Uterus (tissue), 4 donors: ENCODE measurements at places on chromosomes 11 and 22. TPM values are rescaled to one million over a fixed set of nuclear protein-coding genes. Genes with fewer than 3 reads are reported as not detected.

GRM5 gene
- total RNA-seq = not detected

NRXN2 gene
- 0.88 TPM for total RNA-seq

LYVE1 gene
- 12.8 TPM for total RNA-seq

OR51B4 gene
- not detected for total RNA-seq

DEPDC7 gene
- total RNA-seq = not detected

- H3K36me3 ChIP-seq = no peaks in the 10 kb centered on the region
- no peak for DNase-seq
- H3K27ac ChIP-seq = no peak overlapping the region
- H3K4me3 ChIP-seq = no peak overlapping the region
- no peaks in the 10 kb centered on the region for H3K27me3 ChIP-seq
Measured at GRCh38 chr11:112558691-112559090, 298.0 kb upstream of the PLET1 start.

GRCh38 chr11:90646706-90647105 lies 423.9 kb upstream of the CHORDC1 start:
- no peak overlapping the region for H3K4me3 ChIP-seq
- DNase-seq = no peak
- no peaks in the 10 kb centered on the region for H3K36me3 ChIP-seq

DNA sequence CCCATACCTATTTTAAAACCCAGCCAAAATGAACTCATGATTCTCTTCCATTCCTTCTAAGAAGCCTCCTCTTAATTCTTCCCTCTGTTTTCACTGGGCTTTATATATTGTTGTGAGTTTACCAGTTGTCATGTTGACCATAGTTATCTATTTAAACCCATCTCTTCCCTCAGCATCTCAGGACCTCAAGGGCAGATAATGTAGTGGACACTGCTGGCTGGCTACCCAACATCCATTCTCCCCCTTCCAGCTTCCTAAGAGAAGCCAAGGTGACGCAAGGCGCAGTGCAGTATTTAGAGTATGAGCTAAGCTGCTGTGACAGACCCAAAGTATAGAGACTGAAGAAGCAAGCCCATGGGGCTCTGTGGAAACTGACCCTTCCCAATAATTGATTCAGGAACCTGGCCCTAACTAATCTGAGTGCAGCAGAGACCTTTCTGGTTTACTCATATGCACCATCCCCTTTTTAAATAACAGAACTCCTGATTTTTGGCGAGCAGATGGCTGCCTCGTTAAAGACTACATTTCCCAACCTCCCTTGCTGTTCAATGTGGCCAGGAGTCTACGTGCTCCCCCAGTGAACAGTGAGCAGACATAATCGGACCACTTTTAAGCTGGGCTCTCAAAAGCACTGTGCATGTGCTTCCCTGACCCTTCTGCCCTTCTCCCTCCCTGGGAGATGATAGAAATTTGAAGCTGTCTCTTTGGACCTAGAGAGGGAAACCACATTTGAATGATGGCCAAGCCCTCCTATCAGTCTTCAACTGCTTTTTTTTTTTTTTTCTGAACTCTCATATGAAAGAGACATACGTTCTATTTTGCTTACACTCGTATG lies 28.1 kb upstream of the CREB3L1 start:
- no peaks in the 10 kb centered on the region for H3K4me1 ChIP-seq
- no peak overlapping the region for H3K4me3 ChIP-seq
- no peaks in the 10 kb centered on the region for H3K36me3 ChIP-seq
- no peaks in the 10 kb centered on the region for H3K27me3 ChIP-seq
- H3K27ac ChIP-seq = no peak overlapping the region
- no peak for DNase-seq

GRCh38 chr11:35390737-35391682 lies 28.3 kb downstream of the SLC1A2 start:
- H3K4me1 ChIP-seq = no peaks in the 10 kb centered on the region
- no peaks in the 10 kb centered on the region for H3K36me3 ChIP-seq
- H3K4me3 ChIP-seq = no peak overlapping the region
- DNase-seq = no peak

- no peaks in the 10 kb centered on the region for H3K36me3 ChIP-seq
- H3K4me3 ChIP-seq = no peak overlapping the region
- H3K27me3 ChIP-seq = no peaks in the 10 kb centered on the region
- H3K4me1 ChIP-seq = no peaks in the 10 kb centered on the region
- H3K27ac ChIP-seq = no peak overlapping the region
Measured at GRCh38 chr22:47123006-47123826, 360.8 kb downstream of the TBC1D22A start.

DNA sequence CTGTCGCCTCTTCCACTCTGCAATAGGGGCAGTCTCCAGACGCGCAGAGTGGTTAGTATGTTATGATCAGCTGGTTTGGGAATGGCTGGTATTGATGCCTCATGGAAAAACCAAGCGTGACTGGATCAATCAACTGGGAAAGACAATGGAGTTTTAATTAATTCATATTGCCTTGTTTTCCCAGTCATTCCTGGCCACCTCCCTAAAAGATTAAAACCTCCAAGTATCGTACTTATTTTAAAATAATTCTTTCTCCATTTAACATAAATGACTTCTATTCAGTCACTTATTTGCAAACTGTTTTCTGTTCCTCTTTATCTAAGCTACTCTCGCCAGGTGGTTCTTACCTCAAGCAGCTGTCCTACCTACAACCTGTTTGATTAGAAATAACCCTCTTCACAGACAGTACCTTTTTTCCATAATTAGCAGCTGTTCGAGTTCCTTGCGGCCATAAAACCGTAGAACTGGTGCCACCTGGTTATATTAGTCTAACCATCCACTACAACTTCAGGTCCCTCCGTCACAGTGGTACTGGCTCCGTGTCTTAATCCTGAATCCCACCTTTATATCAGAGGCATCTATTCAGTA lies 898 bp downstream of the ZNF215 start:
- no peaks in the 10 kb centered on the region for H3K27me3 ChIP-seq
- H3K4me1 ChIP-seq = no peaks in the 10 kb centered on the region
- H3K36me3 ChIP-seq = no peaks in the 10 kb centered on the region
- H3K27ac ChIP-seq = peak overlapping the region; percentile 69

DNA sequence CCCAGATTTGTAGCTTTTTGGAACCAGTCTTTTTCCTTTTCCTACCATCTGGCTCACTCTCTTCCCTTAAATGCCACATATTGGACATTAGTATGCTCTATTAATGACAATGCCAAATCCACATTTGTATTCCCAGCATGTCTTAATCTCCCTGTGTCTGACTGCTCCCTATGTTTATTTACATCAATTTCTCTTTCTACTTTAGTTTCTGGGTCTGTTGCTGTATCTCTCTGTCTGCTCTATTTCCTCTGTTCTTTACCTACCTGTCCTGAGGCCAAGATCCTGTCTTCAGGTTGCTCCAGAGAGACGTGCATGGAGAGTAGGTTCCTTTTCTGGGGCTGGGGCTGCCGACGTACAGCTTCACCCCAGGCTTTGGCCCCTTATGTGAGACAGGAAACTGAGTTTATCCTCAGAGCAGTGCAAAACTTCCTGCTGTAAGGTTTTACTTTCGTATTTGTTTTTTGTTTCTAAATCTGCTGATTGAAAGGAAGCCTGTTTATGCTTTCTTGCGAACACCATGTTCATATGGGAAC lies 25.6 kb downstream of the OR2AG2 start:
- DNase-seq = no peak
- H3K27ac ChIP-seq = peak overlapping the region; percentile 69
- no peaks in the 10 kb centered on the region for H3K4me1 ChIP-seq
- no peaks in the 10 kb centered on the region for H3K36me3 ChIP-seq

- no peaks in the 10 kb centered on the region for H3K36me3 ChIP-seq
- DNase-seq = no peak
- H3K4me1 ChIP-seq = no peaks in the 10 kb centered on the region
- H3K27ac ChIP-seq = no peak overlapping the region
- no peaks in the 10 kb centered on the region for H3K27me3 ChIP-seq
- no peak overlapping the region for H3K4me3 ChIP-seq
Measured at GRCh38 chr11:86120807-86121206, 51.9 kb upstream of the PICALM start.

DNA sequence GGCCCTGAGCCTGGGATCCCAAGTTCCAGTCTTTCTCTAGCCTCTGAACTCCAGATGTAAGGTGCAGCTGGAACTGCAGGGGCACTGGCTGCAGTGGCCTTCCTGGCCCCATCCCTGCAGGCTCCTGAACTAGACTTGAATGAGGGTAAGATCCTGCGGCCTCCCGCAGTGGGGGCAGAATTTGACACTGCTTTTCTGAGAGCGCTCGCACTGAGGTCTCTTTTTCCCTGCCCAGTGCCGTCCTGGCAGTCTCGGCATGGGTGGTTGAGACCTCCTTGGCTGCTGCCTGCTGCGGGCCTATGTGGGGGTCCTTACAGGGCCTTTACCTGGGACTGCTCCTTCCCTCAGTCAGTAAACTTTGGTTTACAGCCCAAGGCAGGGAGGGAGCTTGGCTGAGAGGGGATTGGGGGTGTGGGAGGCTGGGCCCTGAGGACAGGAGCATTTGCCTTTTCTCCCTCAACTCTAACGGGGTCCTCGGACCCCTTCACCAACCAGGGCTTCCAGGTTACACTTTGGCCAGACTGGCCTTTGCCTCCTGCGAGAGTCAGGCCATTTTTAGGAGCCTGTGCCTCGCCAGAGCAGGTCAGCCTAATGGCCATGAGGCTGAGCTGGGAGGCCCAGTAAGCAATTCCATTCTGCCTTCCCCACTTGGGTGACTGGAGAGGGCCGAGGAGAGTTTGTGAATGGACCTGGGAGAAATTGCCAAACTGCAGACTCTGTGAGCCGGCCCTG lies 35.4 kb downstream of the FAM83F start:
- H3K4me3 ChIP-seq = no peak overlapping the region
- no peaks in the 10 kb centered on the region for H3K27me3 ChIP-seq
- no peaks in the 10 kb centered on the region for H3K36me3 ChIP-seq
- no peak overlapping the region for H3K27ac ChIP-seq
- no peak for DNase-seq
- no peaks in the 10 kb centered on the region for H3K4me1 ChIP-seq

- H3K4me3 ChIP-seq = no peak overlapping the region
- no peak overlapping the region for H3K27ac ChIP-seq
- H3K27me3 ChIP-seq = no peaks in the 10 kb centered on the region
- H3K36me3 ChIP-seq = no peaks in the 10 kb centered on the region
Measured at GRCh38 chr11:11113626-11114025, 239.4 kb downstream of the CSNK2A3 start.

DNA sequence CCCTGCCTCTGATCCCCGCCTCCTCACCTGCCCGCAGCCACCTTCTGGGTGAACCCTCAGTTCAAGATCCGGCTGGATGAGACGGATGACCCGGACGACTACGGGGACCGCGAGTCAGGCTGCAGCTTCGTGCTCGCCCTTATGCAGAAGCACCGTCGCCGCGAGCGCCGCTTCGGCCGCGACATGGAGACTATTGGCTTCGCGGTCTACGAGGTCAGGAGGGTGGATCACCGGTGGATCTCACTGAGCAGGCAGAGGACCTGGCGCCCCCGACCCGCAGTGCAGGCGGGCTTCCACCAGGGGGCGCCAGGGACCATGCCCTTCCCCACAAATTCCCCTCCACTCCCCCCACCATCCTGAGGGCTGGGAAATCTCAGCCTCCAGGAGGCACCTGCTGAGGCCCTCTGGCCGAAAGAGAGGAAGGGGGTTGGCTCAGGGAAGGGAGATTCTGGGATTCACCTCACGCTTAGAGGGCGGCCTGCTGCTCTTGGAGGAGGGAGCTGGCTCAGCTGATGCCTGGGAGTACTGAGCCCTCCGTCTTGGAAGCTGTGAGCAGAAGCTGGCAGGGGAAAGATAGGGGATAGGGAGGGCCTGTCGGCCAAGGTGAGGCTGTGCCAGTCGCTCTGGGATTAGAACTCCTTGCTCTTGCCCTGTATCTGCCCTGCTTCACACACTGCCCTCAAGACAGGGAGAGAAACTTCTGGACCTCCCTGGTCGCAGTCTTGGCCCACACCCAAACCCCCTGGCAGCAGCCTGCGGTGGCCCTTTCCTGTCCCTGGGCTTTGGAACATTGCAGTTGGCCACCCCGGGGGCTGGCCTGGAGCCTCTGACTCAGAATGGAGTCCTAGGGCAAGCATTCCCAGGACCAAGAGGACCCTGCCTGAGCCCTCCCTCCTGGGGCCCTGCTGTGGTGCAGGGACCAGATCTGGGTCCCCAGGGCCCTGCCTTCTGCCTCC lies 23.2 kb downstream of the CAPN1 start:
- H3K27me3 ChIP-seq = no peaks in the 10 kb centered on the region
- H3K27ac ChIP-seq = no peak overlapping the region
- peak; percentile 15 for DNase-seq
- H3K4me1 ChIP-seq = no peaks in the 10 kb centered on the region
- no peaks in the 10 kb centered on the region for H3K36me3 ChIP-seq

DNA sequence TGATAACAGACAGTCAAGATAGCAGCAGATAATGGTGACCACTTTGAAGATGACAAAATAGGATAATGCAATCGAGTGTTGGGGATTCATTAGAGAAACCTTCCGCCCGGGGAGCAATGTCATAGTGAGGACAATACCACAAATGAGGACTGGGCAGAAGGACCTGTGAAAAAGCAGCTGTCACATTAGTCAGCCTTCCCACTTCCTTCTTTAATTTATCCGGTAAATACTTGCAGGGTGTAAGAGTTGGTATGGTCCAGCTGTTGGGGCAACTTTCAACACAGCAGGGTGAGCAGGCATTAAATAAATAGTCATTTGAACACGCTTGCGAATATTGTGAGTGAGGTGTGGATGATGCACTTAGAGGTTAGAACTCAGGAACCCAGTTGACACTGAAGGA lies 132.5 kb upstream of the KIRREL3 start:
- H3K4me1 ChIP-seq = no peaks in the 10 kb centered on the region
- H3K36me3 ChIP-seq = no peaks in the 10 kb centered on the region
- no peak for DNase-seq
- no peak overlapping the region for H3K27ac ChIP-seq
- H3K27me3 ChIP-seq = no peaks in the 10 kb centered on the region
- no peak overlapping the region for H3K4me3 ChIP-seq

DNA sequence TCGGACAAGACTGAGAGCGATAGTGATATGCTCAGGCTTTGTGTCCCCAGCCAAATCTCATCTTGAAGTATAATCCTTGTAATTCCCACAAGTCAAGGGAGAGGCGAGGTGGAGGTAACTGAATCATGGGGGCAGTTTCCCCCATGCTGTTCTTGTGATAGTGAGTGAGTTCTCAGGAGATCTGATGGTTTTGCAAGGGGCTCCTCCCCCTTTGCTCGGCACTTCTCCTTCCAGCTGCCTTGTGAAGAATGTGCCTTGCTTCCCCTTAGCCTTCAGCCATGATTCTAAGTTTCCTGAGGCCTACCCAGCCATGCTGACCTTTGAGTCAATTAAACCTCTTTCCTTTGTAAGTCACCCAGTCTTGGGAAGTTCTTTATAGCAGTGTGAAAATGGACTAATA lies 7.5 kb upstream of the FOLR2 start:
- no peaks in the 10 kb centered on the region for H3K36me3 ChIP-seq
- no peak for DNase-seq
- H3K27ac ChIP-seq = no peak overlapping the region
- H3K27me3 ChIP-seq = peaks cover 3% of the 10 kb centered on the region
- H3K4me3 ChIP-seq = no peak overlapping the region
- no peaks in the 10 kb centered on the region for H3K4me1 ChIP-seq

- H3K27me3 ChIP-seq = no peaks in the 10 kb centered on the region
- no peak for DNase-seq
- no peak overlapping the region for H3K27ac ChIP-seq
Measured at GRCh38 chr11:20451568-20451967, 64.1 kb downstream of the PRMT3 start.
